CD4-positive, alpha-beta T cell treated with Interleukin-2 at 100 ng/mL for 4 hours (primary cell): ENCODE measurements at places on chromosomes 2 and 18.

DNA sequence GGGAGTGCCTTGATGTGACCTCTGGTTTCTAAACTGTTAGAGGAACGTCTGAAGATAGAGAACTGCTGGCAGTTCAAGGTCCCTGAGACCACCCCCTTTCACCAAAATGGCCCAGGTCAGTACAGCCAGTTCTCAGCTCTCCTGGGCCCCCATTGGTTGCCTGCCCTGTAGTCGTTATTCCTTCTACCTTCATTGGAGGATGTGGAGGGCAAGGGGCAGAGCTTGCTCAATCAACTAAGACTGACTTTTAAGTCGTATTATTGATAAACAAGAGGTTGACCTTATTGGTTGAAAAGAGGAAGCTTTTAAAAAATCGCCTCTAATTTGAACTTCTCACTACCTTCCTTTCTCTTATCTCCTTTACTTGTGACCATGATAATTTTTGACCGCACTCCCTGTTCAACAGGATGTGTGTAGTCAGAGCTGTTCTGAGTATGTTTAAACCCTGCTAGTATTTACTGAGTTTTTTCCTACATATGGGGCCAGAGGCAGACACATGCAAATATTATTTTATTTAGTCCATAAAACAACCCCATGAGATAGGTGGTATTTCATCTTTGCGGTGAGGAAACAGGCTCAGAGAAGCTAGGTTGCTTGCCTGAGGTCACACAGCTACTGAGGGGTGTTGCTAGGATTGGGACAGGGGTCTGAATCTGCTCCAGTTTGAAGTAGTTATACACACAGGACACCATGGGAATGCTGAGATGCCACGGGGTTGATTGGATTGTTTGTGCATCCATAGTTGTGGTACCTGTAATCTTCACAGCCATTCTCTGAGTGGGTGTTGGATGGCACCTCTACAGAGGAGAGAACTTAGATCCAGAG lies 65.9 kb downstream of the TMEM247 start:
- peak; percentile 18 for DNase-seq

- DNase-seq: no peak
These were observed 839.5 kb upstream of the FANCL start for GRCh38 chr2:59080451-59081181.

GRCh38 chr2:110871637-110872036 lies 139.3 kb downstream of the ACOXL start:
- no peak for DNase-seq

GRCh38 chr2:55932843-55933242 lies 9.3 kb upstream of the EFEMP1 start:
- DNase-seq: no peak

DNA sequence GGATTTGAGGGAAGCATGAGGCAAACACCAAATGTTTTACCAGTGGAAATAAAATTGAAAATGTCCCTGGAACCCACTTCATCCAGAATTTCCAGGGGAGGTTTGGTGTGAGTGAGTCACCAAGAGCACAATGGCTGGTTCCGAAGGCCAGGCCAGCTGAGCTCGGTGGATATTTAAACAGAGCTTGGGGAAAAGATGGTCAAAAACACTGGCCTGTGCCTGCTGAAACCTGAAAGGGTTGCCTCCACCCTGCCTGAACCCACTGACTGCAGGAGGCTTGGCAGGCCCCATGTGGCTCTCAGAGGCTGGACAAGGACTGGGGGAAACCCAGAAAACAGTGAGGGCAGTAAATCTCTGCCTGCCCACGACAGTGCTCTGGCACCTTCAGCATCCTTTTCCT lies 93.9 kb downstream of the TTC32 start:
- no peak for DNase-seq

- DNase-seq: no peak
These were observed 154.9 kb downstream of the MYO3B start for GRCh38 chr2:170332676-170333402.

DNA sequence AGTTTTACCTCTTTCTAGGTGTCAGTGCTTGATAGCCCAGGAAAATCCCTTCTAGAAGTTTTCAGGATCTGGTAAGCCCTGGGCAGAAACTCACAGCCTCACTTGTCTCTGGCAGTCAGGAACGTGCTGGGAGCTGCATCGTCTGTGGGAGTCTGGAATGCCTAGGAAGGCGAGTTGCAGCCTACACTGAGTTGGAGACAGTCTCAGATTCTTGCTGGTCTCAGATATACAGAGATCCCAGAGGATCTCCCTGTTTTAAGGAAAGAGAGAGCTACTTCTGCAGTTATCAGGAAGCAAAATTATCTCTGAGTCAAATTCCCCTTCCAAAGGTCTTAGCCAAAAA lies 104.4 kb upstream of the CDC42EP3 start:
- no peak for DNase-seq

DNA sequence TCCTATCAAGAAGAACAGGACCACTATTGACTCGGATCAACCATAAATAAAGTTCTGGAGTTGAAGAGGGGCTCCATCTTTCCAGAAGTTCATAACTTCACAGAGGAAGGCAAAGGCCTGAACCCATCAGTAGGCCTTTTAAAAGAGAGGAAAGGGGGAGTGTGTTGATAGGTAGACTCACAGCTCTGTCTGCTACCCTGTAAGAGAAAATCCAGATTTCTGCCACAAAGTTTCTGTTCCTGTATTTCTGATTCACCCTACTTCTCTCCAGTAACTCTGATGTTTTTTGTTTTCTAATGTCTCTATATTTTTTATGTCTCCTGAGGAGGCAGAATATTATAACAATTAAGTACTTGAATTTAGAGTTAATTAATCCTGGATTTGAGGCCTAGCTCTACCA lies 564.0 kb downstream of the TNS1 start:
- no peak for DNase-seq

DNA sequence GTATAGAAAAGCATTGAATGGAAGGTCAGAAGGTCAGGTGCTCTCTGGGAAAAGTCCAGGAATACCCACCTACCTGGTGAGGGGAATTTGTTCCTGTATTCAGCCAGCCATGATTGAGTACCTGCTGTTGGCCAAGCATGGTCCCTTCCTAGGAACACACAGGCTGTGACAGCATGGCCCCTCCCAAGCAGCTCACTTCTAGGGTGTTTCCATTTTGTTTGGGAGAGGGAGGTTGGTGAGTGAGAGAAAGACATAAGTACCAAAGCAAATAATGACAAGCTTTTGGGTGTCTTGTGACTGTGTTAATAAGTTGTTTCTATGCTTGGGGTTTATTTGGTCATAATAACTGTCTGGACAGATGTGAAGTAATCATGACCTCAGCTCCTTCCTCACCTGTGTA lies 46.3 kb downstream of the CABLES1 start:
- no peak for DNase-seq

GRCh38 chr2:40384714-40385113 lies 67.2 kb downstream of the SLC8A1 start:
- DNase-seq: no peak

DNA sequence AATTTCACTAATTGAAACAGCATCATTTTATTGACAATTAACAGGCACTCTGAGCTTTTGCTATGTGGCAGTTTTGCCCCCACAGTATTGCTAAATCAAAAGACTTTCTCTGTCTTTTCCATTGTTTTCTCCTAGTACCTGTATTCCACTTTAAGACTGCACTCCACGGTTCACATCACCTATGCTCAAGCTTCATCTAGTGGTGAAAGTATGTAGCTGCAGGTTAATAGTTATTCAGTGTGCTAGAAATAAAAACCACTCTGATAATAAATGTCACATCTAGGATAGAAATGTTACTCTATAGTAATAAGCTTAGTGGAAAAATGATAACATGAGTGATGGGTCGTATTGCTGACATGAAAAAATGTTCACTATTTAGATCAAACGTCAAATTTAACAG lies 24.6 kb downstream of the ARL6IP6 start:
- DNase-seq: peak; percentile 17

GRCh38 chr18:74392323-74392722 lies 64.8 kb downstream of the DIPK1C start:
- DNase-seq: no peak

GRCh38 chr2:72915320-72915906 lies 1.9 kb upstream of the EMX1 start:
- DNase-seq: no peak

GRCh38 chr18:711310-711656 lies 1.1 kb downstream of the ENOSF1 start:
- DNase-seq: no peak

DNA sequence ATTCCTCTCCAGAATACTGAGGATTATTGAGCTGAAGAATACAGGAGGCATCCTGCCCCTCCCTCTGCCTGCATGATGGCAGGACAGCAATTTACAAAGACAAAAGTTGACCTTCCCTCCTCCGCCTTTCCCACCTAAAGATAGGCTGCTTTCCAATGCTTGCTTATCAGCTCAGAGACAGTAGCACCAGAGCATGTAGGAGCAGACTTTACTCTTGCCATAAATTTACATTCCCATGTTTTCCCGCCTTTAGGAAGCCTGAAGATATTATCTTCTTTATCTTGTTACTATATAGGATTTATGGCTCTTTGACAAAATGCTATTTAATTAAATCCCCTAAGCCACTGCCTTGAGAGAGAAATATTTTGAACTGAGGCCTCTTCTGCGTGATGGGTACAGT lies 135.6 kb upstream of the HNMT start:
- DNase-seq: no peak

- no peak for DNase-seq
These were observed 11.5 kb upstream of the SNED1 start for GRCh38 chr2:240986787-240987411.

GRCh38 chr2:27920148-27920885 lies 29.8 kb downstream of the BABAM2 start:
- DNase-seq: peak; percentile 53

- DNase-seq: no peak
These were observed 113.7 kb downstream of the XRCC5 start for GRCh38 chr2:216222650-216223352.

- DNase-seq: no peak
These were observed 80.6 kb downstream of the CLIP4 start for GRCh38 chr2:29195796-29196195.

- peak; percentile 32 for DNase-seq
These were observed 266.5 kb downstream of the PTGR3 start for GRCh38 chr18:74942319-74942910.

DNA sequence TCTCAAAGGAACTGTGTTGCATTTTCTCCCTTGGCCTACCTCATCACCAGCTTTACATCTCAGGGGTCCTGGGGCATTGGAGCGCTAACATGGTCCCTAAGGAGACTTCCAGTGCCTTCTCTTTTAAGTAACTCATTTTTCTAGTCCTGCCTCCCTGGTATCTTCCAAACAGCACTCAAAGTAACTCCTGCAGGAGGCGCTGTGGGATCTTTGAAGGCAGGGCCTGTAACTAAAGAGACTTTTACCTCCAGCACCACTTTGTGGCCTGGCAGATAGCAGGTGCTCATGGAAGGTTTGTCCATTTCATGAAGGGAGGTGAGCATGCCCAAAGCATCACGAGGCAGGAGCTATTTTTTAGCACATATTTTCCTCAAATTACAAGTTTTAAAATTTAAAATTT lies 411.0 kb upstream of the GYPC start:
- DNase-seq: no peak

GRCh38 chr18:48843162-48843561 lies 107.6 kb downstream of the SMAD7 start:
- DNase-seq: no peak

- DNase-seq: no peak
These were observed 33.6 kb downstream of the ZCCHC2 start for GRCh38 chr18:62556397-62556796.

DNA sequence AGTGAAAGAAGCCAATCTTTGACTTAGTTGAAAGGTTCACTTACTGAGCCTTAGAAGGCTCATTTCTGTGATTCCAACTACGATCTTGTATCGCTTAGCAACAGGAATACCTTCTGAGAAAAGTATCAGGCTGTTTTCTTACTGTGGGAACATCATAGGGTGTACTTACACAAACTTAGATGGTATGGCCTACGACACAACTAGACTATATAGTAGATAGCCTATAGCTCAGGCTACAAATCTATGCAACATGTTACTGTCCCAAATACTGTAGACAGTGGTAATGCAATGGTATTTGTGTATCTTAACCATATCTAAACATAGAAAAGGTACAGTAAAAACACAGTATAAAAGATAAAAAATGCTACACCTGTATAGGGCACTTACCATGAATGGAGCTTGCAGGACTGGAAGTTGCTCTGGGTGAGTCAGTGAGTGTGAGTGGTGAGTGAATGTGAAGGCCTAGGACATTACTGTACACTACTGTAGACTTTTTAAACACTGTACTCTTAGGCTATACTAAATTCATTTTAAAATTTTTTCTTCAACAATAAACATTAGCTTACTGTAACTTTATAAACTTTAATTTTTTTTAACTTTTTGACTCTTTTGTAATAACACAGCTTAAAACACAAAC lies 148.8 kb upstream of the STON1 start:
- no peak for DNase-seq

GRCh38 chr2:28435241-28435640 lies 42.6 kb downstream of the FOSL2 start:
- no peak for DNase-seq

- no peak for DNase-seq
These were observed 401.0 kb downstream of the SETBP1 start for GRCh38 chr18:45081566-45082181.

DNA sequence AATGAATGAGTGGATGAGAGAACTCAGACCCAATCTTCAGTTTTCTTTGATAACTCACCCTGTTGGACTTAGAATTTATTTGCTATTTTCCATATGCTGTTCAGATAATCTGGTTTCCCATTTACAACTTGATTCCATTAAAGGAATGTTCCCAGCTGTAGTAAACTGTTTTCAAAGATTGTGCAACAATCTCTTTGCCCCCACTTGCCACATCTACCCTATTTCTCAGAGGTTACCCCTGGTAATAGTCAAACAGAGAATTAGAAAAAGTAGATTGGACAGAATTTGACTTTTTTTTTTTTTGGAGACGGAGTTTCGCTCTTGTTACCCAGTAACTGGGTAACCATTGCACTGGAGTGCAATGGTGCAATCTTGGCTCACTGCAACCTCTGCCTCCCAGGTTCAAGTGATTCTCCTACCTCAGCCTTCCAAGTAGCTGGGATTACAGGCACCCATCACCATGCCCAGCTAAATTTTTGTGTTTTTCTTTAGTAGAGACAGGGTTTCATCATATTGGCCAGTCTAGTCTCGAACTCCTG lies 93.4 kb upstream of the SIX2 start:
- DNase-seq: no peak

DNA sequence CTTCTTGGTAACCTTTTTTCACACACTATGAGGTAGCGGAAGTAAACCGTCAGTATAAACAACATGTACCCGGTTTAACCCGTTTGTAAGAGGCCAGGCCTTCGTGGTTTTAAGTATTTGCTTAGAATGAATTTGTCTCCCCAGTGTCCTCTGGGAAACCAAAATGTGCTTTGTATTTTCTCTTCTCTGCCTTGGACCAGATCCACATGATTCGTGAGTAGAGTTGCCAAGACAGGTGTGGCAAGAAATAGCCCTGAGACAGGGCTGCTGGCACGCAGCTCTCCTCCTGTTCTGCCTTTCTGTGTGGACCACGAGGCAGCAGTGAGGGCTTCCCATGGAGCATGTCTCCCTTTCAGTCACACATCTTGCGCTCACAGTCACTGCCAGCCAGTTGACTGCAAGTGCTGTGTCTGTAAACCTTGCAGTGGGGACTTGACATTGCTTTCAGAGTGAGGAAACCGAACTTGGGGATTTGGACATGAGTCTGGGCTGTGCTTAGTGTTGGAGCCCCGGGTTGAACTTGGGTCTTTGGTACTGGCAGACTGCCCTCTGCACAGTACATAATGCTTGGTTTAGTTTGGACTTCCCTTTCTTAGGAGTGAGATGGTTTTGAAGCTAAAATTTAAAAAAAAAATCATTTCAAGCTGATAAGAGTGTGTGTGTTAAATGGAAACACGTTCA lies 19.1 kb downstream of the BCL2L11 start:
- no peak for DNase-seq

GRCh38 chr2:32652555-32653209 lies 24.8 kb downstream of the TTC27 start:
- no peak for DNase-seq

GRCh38 chr2:130328710-130329109 lies 14.0 kb upstream of the IMP4 start:
- no peak for DNase-seq
